NAMALWA (cell line): ENCODE measurements at places on chromosomes 11 and 22.

GRCh38 chr11:115926138-115926537 is 421.9 kb upstream of the CADM1 start:
- no peak for DNase-seq

DNA sequence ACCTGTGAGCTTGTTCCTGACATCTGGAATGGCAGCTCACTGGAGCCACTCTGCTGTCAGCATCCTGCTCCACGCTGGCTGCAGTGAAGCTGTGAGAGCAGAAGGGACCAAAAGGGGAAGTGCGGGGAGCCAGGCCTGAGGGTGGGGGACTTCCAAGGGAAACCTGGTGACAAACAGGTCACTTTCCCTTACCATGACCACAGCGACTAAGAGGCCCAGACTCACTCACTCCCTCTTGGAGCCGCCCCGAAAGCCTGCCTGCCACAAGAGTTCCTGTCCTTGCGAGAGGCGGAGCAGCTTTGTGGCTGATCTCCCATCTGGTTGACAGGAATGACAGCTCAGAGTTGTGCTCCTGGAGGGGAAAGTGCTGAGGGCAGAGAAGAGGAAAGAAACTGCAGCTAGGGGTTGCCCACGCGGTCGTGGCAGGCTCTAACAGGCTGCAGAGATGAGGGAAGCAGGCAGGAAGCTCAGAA is 183.8 kb upstream of the NTM start:
- DNase-seq = no peak

- no peak for DNase-seq
Measured at GRCh38 chr11:118342503-118343161, at the start of gene CD3D. TSS of gene CD3D (minus strand) at chr11:118342705. CDS start at chr11:118342607, 98 bp downstream.

DNA sequence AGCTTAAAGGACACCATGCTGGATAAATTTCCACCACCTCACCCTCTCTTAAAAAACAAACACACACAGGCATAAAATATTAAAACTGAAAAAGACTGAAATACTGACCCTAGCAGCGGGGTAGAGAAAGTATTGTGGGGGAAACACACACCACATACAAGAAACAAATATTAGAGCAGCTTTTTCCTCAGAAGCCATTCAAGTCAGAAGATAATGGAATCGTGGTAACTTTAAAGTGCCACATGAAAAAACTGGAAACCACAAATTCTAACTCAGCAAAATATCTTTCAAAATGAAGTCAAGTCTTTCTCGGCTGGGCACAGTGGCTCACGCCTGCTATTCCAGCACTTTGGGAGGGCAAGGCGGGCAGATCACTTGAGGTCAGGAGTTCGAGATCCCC is 223.2 kb downstream of the DYNC2H1 start:
- no peak for DNase-seq

DNA sequence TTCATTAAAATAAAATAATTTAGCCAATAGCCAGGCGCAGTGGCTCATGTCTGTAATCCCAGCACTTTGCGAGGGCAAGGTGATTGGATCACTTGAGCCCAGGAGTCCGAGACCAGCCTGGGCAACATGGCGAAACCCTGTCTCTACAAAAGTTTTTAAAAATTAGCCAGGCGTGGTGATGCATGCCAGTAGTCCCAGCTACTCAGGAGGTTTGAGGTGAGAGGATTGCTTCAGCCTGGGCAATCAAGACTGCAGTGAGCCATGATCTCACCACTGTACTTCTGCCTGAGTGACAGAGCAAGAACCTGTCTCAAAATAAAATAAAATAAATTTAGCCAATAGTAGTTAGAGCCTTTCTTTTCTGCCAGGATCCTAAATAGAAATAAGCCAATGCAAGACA is 12.2 kb downstream of the HPS5 start:
- DNase-seq = no peak

DNA sequence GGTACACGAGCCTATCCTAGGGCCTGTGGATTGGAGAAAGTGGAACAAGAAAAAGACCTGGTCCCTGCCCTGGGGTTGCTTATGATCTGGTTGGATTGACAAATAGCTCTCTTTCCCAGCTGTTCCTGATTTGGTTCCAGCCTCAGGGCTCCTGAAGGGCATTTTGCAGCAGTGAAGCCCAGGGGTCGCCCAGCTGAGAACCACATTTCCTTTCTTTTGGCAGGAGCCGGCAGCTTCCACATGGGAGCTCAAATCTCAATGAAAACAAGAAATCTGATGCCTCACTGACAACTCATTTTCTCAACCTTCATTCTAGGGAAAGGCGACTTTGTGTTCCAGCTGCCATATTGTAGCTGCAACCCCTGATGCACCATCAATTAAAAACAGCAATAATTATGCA is 140.6 kb upstream of the CADM1 start:
- DNase-seq = no peak

- no peak for DNase-seq
Measured at GRCh38 chr11:122937983-122938382, 43.7 kb downstream of the BSX start.

- no peak for DNase-seq
Measured at GRCh38 chr11:120842195-120842594, 181.7 kb upstream of the TBCEL start.

DNA sequence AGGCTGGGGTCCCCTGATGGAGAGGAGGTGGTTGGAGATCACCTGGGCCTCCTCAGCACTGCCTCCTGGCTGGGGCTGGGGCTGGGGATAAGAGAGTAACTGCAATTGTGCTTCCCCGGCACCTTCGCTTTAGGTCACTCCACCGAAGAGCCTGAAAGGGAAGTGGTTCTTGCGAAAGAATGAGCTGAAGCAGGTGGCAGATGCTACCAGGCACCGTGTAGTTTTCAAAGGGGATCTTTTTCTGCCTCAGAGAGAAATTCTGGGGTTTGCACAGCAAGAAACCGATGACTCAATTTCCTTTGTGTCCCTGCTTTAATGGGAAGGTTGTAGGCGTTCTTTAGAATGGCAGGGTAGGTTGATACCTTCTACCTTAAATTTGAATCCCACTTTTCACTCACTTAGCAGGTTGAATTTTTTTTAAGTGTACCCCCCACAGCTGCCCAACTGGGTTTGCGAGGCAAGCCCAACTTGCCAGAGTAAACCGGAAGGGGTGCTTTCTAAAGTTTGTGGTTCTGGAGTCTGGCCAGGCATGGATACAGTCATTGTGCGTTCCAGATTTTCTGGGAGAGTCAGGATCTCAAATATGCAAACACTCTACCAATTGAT is 5.3 kb downstream of the CD44 start:
- peak; percentile 8 for DNase-seq

GRCh38 chr11:59025097-59025496 is 61.0 kb upstream of the GLYATL1B start:
- DNase-seq = no peak

GRCh38 chr11:109939166-109939810 is 153.9 kb upstream of the ZC3H12C start:
- DNase-seq = peak; percentile 36

GRCh38 chr11:87356428-87356827 is 318.7 kb downstream of the TMEM135 start:
- no peak for DNase-seq

- no peak for DNase-seq
Measured at GRCh38 chr11:32400196-32400595, 35.1 kb downstream of the WT1 start.

DNA sequence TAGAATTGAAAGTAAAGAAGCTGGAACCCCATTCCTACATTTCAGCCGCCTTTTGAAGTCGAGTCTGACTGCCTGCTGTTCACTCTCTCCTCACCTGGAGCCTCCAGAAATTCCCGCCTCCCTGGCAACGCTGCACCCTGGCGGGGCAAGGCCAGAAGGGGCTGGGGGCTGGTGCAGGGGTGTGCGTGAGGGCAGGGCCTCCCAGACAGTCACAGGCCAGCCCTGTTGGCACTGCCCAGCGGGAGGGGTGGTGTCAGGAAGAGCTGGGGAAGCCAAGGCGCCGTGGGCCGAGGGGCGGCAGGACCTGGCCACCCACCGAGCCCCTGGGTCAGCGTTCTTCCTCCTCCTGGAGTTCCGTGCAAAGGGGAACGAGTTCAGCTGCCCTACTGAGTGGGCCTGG is 123.2 kb downstream of the KCNQ1OT1 start:
- DNase-seq = no peak

- no peak for DNase-seq
Measured at GRCh38 chr11:97732011-97732632, 1288.6 kb upstream of the CNTN5 start.

DNA sequence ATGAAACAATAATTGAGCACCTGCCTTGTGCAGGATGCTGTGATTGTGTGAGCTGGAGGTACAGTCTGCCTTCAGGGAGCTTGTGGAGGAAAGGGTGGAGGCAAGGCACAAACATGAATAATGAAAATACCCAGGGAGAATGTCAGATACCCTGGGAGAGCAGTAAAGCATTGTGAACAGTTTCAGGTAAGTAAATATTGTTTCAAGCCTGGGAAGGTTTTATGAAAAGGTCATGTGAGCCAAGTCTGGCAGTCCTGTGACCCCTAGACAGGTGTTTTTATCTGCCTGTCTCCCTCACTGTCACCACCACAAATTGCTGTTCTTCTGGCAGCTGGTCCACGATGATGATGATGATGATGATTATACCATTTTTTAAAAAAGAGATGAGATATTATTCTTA is 32.0 kb downstream of the SPECC1L start:
- DNase-seq = no peak

- DNase-seq = no peak
Measured at GRCh38 chr11:44998051-44998450, 47.4 kb upstream of the TP53I11 start.

DNA sequence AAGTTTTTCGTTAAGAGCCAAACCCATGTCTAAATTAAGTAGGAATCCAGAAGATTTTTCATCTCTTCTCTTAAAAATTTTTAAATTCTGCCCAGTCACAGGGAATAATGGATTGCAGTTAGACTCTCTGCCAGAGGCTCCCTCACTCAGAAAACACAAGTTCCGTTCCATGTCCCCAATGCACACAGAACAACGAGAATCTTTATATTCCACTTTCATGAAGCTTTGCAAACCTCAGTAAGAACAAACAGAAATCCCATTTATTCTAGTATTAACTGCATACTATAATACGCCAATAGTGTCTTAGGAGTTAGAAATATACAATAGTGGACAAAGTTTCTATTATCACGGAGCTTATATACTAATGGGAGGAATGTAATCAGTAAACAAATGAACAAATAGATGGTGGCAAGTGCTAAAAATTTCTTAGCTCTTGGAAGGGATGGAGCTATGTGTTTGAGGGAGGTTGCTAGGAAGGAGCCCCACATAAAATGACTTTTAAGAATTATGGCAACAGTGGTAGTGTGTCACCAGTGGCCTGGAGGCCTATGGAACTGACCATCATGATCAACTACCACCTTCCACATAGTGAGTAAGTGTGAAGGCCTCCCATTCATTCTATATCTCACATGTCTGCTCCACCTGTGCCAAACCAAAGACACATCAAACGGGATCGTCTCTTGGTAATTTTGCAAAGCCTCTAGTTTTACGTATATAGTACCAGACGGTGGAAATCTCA is 24.9 kb downstream of the PICALM start:
- DNase-seq = no peak

- no peak for DNase-seq
Measured at GRCh38 chr11:117087446-117087845, 10.8 kb downstream of the SIK3 start.

DNA sequence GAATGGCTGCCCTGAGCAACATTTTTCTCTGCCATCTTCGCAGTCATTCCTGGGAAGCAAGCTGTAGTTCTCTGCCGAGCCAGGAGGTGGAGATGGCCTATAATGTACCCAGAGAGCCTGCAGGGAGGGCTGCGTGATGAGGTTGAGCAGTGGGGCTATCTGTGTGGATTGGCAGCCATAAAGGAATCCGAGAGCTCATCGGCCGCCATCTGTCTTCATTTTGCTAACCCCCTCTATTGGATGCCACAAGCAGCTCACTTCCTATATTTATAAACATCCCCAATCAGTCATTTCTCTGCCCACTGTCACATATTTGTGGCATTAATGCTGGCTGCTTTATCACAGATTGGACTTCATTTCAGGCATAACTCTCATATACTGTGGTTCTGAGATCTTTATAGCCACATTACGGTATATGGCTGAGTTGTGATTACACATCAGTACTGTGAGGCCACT is 209.5 kb downstream of the NTM start:
- DNase-seq = peak; percentile 40
